ENCODE measurements at places on chromosomes 13 and 19.

- peak; percentile 77 for DNase-seq
Observed at GRCh38 chr13:106533943-106534638, 1.4 kb downstream of the EFNB2 start.

DNA sequence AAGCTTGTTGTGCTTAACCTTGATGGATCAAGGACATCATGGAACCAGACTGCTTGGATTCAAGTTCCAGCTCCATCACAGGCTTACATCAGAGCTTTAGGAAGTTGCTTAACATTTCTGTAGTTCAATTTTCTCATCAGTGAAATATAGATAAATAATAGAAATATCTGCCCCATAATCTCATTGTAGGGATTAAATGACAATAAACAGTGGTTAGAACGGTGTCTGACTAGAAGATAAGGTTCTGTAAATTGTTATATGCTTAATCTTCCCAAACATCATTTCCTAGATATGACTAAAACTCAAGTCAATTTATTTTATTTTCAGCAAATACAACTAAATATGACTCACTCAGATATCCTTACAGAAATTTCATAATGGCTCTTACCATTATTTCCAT lies 83.5 kb downstream of the SLITRK1 start:
- DNase-seq: no peak

GRCh38 chr13:62299988-62300387 lies 884.3 kb upstream of the PCDH20 start:
- DNase-seq: no peak

DNA sequence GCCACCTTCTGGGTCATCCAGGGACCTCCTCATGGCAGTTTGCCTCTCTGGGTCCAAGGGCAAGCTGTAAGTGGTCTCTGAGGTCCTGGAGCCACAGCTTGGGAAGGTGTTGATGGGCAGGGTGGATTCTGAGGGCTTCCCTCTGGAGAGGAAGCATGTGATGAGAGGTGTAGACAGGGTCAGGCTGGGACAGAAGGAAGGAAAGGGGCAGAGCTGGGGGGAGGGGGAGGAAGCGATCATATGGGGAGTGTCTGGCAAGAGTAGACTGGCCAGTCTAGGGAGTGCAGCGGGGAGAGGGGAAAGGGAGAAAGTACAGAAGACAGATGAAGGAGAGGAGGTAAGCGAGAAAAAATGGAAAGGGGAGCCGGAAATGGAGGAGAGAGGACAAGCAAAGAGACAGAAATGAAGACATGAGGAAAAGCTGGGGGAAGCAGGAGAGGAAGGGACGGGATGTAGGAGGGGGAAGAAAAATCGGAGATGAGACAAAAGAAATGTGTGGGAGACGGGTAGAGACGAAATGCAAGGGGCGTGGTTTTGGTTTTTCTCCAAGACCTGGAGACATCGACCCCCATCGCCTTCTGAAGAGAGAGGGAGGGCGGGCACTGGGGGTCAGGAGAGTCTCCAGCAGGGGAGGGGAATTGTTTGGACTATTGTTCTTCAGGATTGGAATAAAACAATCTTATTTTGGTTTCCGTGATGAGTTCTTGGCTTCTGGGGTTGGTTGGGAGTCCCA lies 26.6 kb downstream of the ZSWIM9 start:
- DNase-seq: no peak

GRCh38 chr19:48686088-48686487 lies 9.7 kb upstream of the FUT2 start:
- no peak for DNase-seq

GRCh38 chr19:1492474-1493006 lies 1.6 kb downstream of the REEP6 start:
- no peak for DNase-seq

GRCh38 chr13:74289861-74290773 lies 155.9 kb upstream of the KLF12 start:
- peak; percentile 96 for DNase-seq

DNA sequence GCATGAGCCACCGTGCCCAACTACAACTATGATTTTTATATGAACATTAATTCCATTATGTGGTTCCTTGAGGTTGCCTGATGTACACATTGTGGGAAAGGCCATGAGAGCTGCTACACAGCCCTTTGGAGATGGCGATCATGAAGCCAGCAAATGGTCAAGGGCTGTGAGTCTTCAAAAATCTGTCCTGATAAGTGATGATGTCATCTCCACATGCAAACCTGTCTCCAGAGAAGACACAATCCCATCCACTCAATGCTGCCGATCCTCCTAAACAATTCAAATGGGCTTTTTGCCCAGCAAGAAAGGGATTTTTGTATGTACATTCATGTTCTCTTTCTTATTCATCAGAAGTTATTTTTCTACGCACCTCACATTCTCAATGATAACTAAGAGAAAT lies 17.6 kb downstream of the SIGLEC7 start:
- DNase-seq: no peak

- no peak for DNase-seq
Observed at GRCh38 chr13:59846845-59847620, 316.7 kb downstream of the DIAPH3 start.

DNA sequence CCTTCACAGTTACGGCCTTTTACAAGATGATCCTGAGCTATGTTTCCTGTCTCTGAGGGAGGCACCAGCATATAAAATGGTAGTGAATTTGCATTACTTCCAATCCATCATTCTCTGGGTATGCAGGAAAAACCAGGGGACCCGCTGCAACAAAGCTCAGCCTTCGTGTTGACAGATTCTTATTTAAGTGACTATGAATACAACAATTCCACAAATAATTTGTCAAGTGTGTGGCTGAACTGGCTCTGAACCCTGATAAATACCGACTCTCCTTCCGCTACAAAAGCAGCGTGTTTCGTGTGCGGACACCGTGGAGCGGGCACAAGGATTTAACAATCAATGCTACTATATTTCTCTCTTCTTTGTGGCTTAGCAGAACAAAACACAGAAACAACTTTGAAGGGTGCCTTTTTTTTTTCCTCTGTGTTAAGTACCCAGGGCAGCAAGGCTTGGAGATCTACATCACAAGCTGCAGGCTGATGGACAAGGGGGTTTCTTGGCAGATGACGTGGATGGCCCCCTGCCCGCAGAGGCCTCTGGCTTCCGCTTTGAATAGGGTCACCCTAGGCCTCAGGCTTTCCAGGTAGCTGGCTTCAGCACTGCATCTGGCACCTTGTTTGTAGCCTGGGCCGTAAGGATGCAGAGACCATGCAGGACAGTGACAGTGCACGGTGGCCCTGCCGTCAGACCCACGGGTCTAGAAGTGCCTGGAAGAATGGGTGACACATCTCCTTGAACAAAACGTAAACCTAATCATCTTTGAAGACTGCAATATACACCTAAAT lies 280.5 kb upstream of the TSHZ3 start:
- DNase-seq: no peak

DNA sequence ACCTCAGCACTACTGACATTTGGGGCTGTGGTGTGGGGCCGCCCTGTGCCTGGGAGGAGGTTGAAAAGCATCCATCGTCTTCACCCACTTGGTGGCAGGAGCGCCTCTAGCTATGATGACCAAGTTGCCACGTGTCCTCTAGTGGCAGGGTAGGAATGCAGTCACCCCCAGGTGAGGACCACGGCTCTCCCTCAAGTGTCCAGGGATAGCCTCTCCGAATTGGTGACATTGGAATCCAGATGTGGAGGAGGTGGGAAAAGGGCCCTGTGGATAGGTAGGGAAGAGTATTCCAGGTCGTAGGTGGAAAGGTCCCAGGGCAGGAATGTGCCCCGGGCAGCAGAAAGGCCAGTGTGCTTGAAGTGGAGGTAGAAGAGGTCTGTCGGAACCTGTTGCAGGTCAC lies 37.6 kb downstream of the ARHGEF18 start:
- DNase-seq: no peak

- DNase-seq: no peak
Observed at GRCh38 chr19:11479090-11479897, 1.6 kb downstream of the ELAVL3 start.

DNA sequence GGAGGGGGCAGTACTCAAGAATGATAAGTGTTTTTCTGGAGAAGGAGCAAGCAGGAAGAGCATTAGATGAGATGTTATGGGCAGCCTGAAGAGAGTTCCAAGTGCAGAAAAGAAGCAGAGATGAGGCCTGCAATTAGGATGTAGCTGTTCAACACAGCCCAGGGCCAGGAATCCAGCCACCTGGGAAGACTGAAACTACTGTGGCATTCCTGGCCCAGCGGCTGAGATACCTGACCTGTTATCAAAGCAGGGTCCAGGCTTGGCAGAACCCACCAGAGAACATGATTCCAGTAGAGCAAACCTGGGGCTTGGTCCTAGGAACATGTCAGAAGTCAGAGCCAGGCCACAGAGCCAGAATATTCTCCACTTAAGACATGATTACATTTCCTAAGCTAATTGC lies 73.3 kb upstream of the LRCH1 start:
- no peak for DNase-seq

- no peak for DNase-seq
Observed at GRCh38 chr13:45447050-45447661, 17.6 kb upstream of the COG3 start.

DNA sequence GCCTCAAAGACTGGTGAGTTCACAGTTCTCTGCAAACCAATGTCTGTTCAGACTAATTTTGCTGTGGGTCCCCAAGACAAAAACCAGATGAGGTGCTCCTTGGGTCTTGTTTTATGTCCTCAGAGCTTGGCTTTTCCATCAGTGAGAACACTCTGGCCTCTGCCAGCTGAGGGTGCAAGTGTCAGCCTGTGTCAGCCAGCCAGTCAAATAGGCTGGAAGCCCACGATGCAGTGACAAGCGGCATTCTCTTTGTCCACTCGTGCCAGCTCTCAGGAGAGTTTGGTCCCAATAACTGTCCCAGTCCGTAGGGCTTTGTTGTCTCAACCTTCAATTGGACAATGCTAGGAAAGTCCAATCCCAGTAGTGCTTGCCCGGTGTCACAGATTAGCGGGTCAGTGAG lies 9.4 kb upstream of the AKT2 start:
- no peak for DNase-seq

GRCh38 chr19:35232912-35233311 lies 4.4 kb upstream of the FAM187B start:
- no peak for DNase-seq

DNA sequence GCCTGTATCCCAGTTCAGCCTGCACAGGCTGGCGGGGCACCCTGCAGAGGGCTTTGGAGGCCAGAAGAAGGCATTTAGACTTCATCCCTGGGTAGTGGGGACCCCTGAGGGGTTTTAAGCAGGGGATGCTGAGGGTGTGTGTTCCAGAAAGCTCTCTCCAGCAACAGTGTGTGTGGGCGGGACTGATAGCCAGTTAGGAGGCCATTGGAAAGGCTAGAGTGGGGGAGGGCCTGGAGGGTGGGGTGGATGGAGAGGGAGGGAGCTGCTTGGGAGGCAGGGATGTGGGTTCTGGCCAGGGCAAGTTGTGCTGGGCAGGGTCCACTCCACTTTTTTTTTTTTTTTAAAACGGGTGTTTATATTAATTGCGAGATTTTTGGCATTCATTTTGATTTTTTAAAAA lies 28.3 kb downstream of the LYL1 start:
- no peak for DNase-seq

DNA sequence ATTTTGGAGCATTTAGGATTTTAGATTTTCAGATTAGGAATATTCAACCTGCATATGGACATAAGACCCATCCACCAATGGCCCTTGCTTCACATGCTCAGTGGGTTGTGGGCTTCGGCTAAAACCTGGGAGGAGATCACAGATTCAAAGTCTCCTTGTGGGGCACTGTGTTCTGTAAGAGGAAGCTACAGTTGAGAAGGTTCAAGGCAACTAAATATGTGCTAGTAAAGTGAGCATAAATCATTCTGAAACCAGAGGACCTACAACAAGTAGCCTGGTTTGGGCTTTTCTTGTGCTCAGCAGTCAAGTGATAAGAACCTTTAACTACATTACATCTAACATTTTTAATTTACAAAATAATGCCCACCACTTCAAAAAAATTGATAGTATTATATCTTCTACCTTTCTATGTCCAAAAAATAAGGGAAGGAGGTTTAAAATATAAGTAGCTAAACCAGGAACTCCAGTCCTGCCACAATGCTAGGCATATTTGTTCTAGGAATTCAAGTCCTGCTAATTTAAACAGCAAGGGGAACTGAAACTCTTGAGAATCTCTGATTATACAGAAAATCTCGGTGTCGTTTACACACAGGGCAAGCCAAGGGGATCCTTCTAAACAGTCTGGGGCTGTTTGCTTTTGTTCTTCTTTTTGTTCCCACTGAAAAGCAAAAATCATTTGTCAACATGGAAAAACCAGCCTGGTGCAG lies 36.6 kb downstream of the FOXO1 start:
- DNase-seq: no peak

- DNase-seq: no peak
Observed at GRCh38 chr13:43220873-43221595, 197.6 kb downstream of the DNAJC15 start.

DNA sequence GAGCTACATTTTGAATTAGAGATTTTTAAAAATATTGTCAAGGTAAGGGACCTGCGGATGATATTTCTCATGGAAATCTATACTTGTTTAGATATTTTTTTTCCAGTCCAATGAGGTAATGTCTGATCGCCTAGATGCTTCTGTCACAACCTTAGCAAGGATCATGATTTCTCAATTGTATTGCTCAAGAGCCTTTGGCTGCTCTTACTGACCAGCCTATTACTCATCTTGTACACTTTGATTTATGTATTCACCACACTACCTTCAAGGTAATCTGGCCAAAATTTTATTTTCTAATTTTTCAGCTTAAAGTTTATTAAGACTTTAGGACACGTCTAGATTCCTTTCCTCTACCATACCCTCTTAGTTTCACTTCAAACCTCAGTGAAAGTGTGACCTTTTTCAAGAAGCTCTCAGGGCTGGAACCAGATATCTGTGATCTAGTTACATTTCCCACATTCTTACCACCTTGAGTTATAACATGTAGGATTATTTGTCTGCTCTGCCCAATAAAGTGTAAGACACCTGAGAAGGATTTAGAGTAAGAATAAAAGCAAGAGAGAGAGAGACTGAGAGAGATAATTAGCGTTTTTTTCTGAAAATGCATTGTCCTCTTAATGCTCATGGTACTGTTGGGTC lies 197.1 kb downstream of the ITGBL1 start:
- DNase-seq: peak; percentile 59

DNA sequence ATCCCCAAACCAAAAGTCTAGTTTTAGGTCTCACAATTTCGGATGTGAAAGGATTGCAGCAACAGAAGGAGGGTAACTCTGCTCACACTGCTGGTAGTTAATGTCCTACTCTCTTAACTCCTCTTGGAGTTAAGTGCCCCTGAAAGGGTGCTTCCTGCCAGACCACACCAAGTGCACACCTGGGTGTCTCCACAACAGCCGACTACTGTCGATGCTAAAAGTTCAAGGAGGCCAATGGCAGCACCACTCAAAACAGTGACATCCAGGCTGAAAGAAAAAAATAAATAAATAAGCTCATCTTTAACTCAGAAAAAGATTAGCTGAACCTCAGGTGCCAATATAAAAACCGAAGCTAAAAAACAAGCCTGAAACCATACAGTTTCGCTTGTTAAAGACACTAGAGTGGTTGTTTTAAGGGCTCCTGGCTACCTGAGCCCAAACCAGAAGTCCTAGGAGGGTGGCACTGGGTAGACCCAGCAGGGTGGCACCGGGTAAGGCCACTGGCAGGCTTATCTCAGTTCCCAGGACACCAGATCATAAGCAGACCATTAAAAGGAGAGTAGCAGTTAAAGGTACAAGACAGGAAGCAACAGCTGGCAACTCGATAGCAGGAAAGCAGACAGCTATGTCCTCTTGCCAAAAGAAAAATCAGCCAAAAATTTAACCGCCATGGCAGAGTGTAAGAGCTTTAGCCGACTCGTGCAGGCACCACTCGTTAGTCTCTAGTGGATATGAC lies 39.3 kb downstream of the BRD4 start:
- DNase-seq: no peak

Data from astrocyte of the spinal cord (primary cell).